ENCODE measurements at places on chromosomes 2 and 18.

GRCh38 chr2:176105078-176105729 is 1.9 kb upstream of the HOXD11 start:
- no peak for ATAC-seq

DNA sequence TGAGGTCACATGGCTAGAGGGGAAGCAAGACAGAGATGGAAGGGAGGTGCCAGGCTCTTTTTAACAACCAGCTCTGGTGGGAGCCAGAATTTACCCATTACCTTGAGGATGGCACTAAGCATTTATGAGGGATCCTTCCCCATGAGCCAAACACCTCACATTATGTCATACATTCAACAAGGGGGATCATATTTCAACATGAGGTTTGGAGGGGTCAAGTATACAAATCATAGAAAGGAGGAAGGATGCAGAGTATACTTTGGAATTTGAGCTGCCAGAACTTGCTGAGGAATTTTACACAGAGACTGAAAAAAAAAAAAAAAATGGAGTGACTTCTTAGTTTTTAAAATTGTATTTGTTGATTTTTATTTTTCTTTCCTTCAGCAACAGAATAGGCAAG is 891.4 kb downstream of the CCDC85A start:
- no peak for ATAC-seq

DNA sequence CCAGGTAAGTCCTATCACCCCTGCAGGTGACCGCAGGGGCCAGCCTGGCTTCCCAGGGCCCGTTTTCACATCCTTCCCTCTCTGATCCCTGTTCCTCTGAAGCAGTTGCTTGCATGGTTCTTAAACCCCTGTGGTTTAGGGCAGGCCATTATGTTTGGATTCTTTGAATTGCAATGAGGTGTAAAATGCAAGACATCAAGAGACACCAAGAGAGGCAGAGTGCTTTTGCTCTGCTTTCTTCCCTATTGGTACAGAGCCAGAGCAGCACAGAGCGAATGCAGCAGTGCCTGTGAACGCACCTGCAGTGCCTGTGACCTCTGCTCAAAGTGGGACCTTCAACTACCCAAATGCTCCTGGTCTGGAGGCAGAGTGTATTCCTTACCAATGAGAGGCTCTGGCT is 7.6 kb downstream of the RFX8 start:
- no peak for ATAC-seq

GRCh38 chr2:238320648-238321281 is 447 bp downstream of the TRAF3IP1 start:
- peak; percentile 17 for ATAC-seq

GRCh38 chr2:20627712-20628380 is 23.1 kb downstream of the HS1BP3 start:
- ATAC-seq, result no peak

- no peak for ATAC-seq
These were observed 1009.4 kb upstream of the CELF4 start for GRCh38 chr18:38575023-38575422.
